Astrocyte of the cerebellum (primary cell): ENCODE measurements at places on chromosomes 11 and 22.

- DNase-seq = no peak
Observed at GRCh38 chr22:49044091-49044490, 783.6 kb downstream of the BRD1 start.

GRCh38 chr22:32501836-32502752, 27.5 kb downstream of the FBXO7 start:
- DNase-seq = no peak

GRCh38 chr11:100214791-100215190, 472.3 kb upstream of the ARHGAP42 start:
- DNase-seq = no peak

GRCh38 chr11:76244316-76244851, 38.1 kb upstream of the WNT11 start:
- no peak for DNase-seq

- DNase-seq = no peak
Observed at GRCh38 chr11:87038235-87038977, 672 bp downstream of the TMEM135 start.

DNA sequence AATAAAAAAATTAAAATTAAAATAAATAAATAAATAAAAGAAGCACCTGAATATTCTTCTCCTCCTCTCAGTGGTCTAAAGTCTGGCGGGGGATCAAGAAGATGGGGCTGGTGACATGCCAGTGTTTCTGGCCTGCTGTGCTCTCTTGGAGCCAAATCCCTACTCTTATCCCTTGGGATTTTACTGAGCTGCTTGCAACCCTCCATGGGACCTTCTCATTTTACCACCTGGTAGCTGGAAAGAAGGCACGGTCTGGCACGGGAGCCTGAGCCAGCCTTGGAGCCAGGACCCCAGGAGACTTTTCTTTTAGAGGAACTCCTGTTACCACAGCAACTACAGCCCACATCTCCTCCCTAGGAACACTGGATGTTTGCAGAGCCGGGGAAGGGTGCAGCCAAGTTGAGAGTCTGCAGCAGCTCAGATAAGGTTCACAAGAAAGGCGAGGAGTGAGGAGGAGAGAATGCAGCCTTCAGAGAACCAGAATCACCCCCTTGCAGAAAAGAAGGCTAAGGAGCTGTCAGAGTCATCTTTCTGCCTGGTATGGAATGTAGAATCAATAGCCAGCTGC, 21.4 kb downstream of the CD6 start:
- no peak for DNase-seq

DNA sequence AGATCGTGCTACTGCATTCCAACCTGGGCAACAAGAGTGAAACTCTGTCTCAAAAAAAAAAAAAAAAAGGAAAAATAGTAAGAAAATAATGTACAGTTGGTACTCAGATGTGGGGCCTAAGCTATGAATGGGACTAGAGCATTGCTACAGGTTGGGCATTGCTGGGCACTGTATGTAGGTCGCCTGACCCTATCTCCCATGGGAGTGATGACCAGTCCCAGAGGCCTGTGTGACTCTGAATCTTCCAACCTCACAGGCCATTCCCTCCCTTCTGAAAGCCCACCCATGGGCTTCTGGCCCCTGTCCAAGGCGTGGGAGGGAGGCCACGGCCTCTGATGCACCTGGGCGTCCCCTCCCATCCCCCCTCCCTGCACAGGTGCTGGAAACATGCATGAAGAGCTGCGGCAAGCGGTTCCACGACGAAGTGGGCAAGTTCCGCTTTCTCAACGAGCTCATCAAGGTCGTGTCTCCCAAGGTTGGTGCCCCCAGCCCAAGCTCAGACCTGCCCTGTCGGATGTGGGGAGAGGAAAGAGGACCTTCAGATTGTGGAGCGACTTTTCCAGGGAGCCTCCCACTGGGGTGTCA, 9.5 kb downstream of the GGA1 start:
- no peak for DNase-seq
